PC-9 (cell line): ENCODE measurements at places on chromosomes 13 and 19.

DNA sequence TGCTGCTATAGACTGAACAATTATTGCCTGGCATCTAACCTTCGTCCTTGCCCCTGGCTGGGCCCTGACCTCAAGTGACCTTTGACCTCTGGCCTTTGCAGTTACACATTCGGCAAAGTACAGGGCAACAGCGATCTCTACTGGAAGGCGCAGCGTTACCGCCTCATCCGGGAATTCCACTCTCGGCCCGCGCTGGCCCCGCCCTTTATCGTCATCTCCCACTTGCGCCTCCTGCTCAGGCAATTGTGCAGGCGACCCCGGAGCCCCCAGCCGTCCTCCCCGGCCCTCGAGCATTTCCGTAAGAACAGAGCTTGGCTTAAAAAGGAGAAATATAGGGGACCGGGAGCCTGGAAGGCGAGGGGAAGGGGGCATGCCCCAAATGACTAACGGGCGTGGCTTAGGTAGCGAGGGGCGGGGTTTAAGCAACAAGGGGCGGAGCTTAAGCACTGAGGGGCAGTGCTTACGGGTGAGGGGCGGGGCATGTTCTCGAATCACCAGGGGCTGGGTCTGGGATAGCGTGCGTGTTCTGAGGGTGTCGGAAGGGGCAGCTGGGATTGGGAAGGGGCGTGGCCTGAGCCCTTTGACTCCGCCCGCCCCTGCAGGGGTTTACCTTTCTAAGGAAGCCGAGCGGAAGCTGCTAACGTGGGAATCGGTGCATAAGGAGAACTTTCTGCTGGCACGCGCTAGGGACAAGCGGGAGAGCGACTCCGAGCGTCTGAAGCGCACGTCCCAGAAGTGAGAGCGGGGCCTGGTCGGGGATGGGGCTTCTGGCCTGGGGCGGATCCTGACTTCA lies 52.7 kb downstream of the TRPM4 start:
- no peaks in the 10 kb centered on the region for H3K36me3 ChIP-seq
- H3K27ac ChIP-seq = no peak overlapping the region
- no peak overlapping the region for H3K4me3 ChIP-seq

DNA sequence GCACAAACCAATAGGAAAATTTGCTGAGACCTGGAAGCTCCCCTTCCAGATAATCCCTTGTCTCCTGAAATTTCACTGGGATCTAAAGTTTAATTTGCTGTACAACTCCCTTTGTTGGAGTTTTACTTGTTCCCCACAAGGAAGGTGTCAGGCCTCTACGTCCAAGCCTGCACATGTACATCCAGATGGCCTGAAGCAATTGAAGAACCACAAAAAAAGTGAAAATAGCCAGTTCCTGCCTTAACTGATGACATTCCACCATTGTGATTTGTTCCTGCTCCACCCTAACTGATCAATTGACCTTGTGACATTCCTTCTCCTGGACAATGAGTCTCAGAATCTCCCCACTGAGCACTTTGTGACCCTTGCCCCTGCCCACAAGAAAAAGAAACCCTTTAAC lies 716.0 kb upstream of the PCDH20 start:
- H3K36me3 ChIP-seq = no peaks in the 10 kb centered on the region
- H3K27me3 ChIP-seq = no peaks in the 10 kb centered on the region
- no peak overlapping the region for H3K27ac ChIP-seq
- H3K4me1 ChIP-seq = no peaks in the 10 kb centered on the region

GRCh38 chr13:113646376-113646775 lies 11.6 kb downstream of the ATP4B start:
- no peaks in the 10 kb centered on the region for H3K4me1 ChIP-seq
- H3K36me3 ChIP-seq = peaks cover 13% of the 10 kb centered on the region
- no peak for DNase-seq

GRCh38 chr13:111247552-111247951 lies 72.9 kb upstream of the TEX29 start:
- H3K36me3 ChIP-seq = peaks cover 5% of the 10 kb centered on the region; the same call in 1 of the 2 replicates
- H3K27ac ChIP-seq = no peak overlapping the region
- H3K4me3 ChIP-seq = no peak overlapping the region
- no peaks in the 10 kb centered on the region for H3K4me1 ChIP-seq

DNA sequence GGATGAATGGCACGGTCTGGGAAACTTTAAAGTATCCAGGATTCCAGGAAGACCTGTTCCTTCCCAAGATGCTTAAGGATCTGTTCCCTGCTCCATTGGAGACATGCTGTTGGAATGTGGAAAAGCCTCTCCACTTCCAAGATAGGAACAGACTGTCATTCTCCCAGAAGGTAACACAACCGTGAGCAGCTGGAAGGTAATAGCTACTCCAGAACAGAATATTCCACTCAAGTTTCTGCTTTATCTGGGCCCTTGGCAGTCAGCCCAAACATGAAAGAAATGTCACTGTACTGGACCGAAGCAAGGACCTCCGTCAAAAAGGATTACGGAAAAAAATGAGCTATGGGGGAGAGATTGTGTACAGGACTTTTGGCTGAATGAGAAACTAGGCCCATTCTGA lies 420.9 kb upstream of the NBEA start:
- no peak for DNase-seq
- H3K36me3 ChIP-seq = no peaks in the 10 kb centered on the region
- no peak overlapping the region for H3K4me3 ChIP-seq
- H3K27me3 ChIP-seq = no peaks in the 10 kb centered on the region
- no peak overlapping the region for H3K27ac ChIP-seq
- H3K4me1 ChIP-seq = peaks cover 15% of the 10 kb centered on the region; the same call in 1 of the 2 replicates

DNA sequence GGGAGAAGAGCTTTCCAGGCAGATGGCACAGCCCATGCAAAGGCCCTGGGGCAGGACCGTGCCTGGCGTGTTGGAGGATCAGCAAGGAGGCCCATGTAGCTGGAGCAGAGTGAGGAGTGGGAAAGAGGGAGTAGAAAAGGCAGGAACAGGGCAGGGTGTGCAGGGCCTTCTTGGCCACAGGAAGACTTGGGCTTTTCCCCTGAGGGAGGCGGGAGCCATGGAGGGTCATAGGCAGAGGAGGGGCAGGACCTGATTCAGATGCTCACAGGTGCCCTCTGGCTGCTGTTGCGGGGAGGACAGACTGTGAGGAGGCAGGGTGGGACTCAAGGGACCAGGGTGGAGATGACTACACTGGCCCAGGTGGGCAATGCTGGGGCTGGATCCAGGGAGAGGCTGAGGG lies 13.8 kb upstream of the PTPRS start:
- DNase-seq = no peak
- H3K27me3 ChIP-seq = peaks cover 11% of the 10 kb centered on the region; the same call in 1 of the 2 replicates
- H3K27ac ChIP-seq = no peak overlapping the region
- H3K4me3 ChIP-seq = no peak overlapping the region
- H3K4me1 ChIP-seq = no peaks in the 10 kb centered on the region

GRCh38 chr13:50085063-50085462 lies 69.8 kb downstream of the KCNRG start:
- H3K4me3 ChIP-seq = peak overlapping the region; percentile 38; the same call in 1 of the 2 replicates
- DNase-seq = no peak
- no peak overlapping the region for H3K27ac ChIP-seq
- H3K27me3 ChIP-seq = no peaks in the 10 kb centered on the region
- peaks cover 17% of the 10 kb centered on the region for H3K4me1 ChIP-seq
- 0 out of 2 replicates have a peak, but pooled peaks cover 9% of the 10 kb centered on the region for H3K36me3 ChIP-seq

DNA sequence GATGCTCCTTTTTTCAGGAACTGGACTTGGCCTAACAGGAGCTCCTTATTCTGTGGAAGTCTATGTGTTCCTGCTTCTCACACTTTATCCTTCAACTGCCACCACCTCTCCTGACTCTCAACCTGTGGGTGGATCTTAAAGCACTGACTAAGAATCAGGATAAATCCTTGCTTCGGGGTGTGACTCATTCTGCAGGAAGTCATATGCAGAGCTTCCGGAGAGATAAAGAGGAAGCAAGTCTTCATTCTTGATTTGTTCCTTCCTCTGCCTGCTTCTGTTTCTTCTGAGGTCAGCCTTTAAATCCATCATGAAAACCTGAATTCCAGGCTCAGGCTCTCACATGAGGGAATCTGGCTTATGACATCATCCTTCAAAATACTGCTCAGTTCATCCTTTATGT lies 137.1 kb upstream of the ATXN8OS start:
- H3K36me3 ChIP-seq = no peaks in the 10 kb centered on the region
- no peaks in the 10 kb centered on the region for H3K27me3 ChIP-seq
- no peaks in the 10 kb centered on the region for H3K4me1 ChIP-seq
- H3K27ac ChIP-seq = no peak overlapping the region

DNA sequence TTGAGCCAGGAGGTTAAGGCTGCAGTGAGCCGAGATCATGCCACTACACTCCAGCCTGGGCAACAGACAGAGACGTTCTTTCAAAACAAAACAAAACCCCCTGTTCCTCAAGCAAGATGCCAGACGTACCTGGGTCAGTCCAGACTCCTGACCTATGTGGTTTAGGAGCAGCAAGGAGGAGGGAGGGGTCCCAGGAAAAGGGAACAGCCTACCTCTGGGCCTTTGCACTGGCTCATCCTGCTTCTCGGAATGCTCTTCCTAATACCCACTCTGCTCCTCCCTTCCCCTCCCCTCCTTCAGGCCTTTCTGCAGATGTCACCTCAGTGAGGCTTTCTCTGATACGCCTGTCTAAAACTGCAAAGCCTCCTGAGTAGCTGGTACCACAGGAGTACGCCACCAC lies 9.5 kb downstream of the RINL start:
- no peaks in the 10 kb centered on the region for H3K36me3 ChIP-seq
- no peak overlapping the region for H3K27ac ChIP-seq
- DNase-seq = no peak

GRCh38 chr19:45428384-45429231 lies 4.9 kb upstream of the ERCC1 start:
- DNase-seq = no peak
- H3K4me3 ChIP-seq = peak overlapping the region; percentile 84
- H3K36me3 ChIP-seq = no peaks in the 10 kb centered on the region
- H3K4me1 ChIP-seq = peaks cover 31% of the 10 kb centered on the region
- H3K27ac ChIP-seq = no peak overlapping the region
- H3K27me3 ChIP-seq = no peaks in the 10 kb centered on the region

GRCh38 chr13:76804801-76805200 lies 81.4 kb downstream of the KCTD12 start:
- no peaks in the 10 kb centered on the region for H3K27me3 ChIP-seq
- H3K27ac ChIP-seq = no peak overlapping the region
- H3K4me3 ChIP-seq = no peak overlapping the region
- no peaks in the 10 kb centered on the region for H3K4me1 ChIP-seq
- no peak for DNase-seq
- H3K36me3 ChIP-seq = no peaks in the 10 kb centered on the region

- no peak overlapping the region for H3K27ac ChIP-seq
- DNase-seq = no peak
- no peaks in the 10 kb centered on the region for H3K4me1 ChIP-seq
- no peaks in the 10 kb centered on the region for H3K27me3 ChIP-seq
Observed at GRCh38 chr13:114090476-114090875, 41.9 kb downstream of the RASA3 start.

- peaks cover 10% of the 10 kb centered on the region for H3K36me3 ChIP-seq
- H3K4me3 ChIP-seq = peak overlapping the region; percentile 76
- peaks cover 16% of the 10 kb centered on the region for H3K4me1 ChIP-seq
- H3K27me3 ChIP-seq = no peaks in the 10 kb centered on the region
- peak overlapping the region; percentile 89 for H3K27ac ChIP-seq
Observed at GRCh38 chr19:1438933-1439354, 748 bp downstream of the RPS15 start.

GRCh38 chr13:111232191-111232590 lies 88.3 kb upstream of the TEX29 start:
- H3K27me3 ChIP-seq = no peaks in the 10 kb centered on the region
- H3K4me1 ChIP-seq = no peaks in the 10 kb centered on the region
- H3K27ac ChIP-seq = no peak overlapping the region
- H3K4me3 ChIP-seq = no peak overlapping the region

- no peaks in the 10 kb centered on the region for H3K36me3 ChIP-seq
- H3K27me3 ChIP-seq = no peaks in the 10 kb centered on the region
- no peak overlapping the region for H3K27ac ChIP-seq
- H3K4me1 ChIP-seq = no peaks in the 10 kb centered on the region
Observed at GRCh38 chr13:82720986-82721385, 1161.3 kb downstream of the SLITRK1 start.

DNA sequence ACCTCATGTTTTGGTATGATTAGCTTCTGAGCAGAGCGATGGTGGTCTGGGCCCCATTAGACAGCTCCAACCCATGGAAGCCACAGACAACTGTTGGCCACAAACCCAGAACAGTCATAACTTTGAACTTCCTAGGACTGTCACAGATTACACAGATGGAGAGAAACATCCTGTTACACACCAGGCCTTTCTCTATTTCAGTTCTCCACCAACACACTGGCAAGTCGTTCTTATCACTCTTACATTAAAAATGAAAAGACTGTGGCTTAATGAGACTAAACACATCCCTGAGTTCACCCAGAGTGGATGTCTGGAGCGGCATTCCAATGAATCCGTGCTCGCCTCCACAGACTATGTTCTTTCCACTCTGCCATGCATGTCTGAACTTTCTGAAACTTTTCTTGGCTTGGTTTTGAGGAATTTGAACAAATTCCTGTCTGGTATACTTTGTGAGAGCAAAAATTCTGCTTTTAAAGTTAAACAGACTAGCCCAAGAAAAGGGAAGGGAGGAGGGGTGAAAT lies 109.1 kb downstream of the NALCN start:
- peaks cover 12% of the 10 kb centered on the region; the same call in 1 of the 2 replicates for H3K4me1 ChIP-seq
- no peaks in the 10 kb centered on the region for H3K27me3 ChIP-seq
- no peak for DNase-seq
- no peak overlapping the region for H3K27ac ChIP-seq
- H3K4me3 ChIP-seq = no peak overlapping the region

- DNase-seq = no peak
- no peak overlapping the region for H3K4me3 ChIP-seq
- no peak overlapping the region for H3K27ac ChIP-seq
- H3K36me3 ChIP-seq = no peaks in the 10 kb centered on the region
Observed at GRCh38 chr13:73351730-73352129, 292.9 kb downstream of the KLF5 start.

DNA sequence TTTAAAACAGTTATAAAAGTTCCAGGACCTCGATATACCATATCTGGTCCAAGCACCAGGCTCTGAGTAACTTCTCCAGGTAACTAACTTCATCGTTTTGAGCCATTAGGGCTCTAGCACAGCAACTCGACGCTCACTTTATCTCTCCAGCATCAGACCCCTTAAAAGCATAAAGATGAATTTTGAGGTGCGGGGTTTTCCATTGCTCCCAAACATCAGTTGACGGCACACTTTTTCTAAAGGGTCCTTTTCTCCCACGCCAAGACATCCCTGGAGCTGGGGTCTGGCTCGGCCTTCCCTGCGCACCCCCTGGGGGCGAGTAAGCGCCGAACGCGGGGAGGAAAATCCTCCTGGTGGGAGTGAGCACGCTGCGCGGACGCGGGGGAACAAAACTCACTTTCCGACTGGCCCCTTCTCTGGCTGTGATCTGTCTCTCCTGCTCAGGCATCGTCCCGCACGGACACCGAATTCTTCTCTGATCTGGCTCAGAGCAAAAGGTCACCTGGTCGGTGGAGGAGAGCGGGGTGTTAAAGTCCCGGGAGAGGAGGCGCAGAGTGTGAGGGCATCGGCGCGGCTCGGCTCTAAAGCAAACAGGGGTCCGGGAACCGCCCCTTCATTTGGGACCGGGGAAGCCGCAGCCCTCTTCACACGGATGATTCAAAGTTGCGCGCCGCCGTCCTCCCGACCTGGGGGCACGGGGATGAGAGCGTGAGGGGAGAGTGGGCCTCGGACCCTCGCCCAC lies at the start of gene ATP7B:
TSS of gene ATP7B (minus strand) at position 561 of the 742 bp plus-strand sequence. CDS start at position 448, 113 bp downstream.
- no peak for DNase-seq
- peak within 1 kb of the TSS; percentile 41 for H3K27ac ChIP-seq
- peaks cover 4% of the 10 kb centered on the region; the same call in 1 of the 2 replicates for H3K27me3 ChIP-seq
- H3K4me1 ChIP-seq = peaks cover 9% of the 10 kb centered on the region

GRCh38 chr13:89695343-89696257 lies 1651.9 kb upstream of the MIR17HG start:
- H3K4me1 ChIP-seq = no peaks in the 10 kb centered on the region
- no peak overlapping the region for H3K27ac ChIP-seq
- H3K27me3 ChIP-seq = no peaks in the 10 kb centered on the region
- H3K36me3 ChIP-seq = no peaks in the 10 kb centered on the region
